ENCODE measurements at places on chromosomes 13 and 19.

GRCh38 chr19:6062961-6063575 lies 47.2 kb downstream of the RFX2 start:
- DNase-seq = no peak
- H3K36me3 ChIP-seq = no peaks in the 10 kb centered on the region
- no peaks in the 10 kb centered on the region for H3K27me3 ChIP-seq
- H3K4me1 ChIP-seq = peaks cover 100% of the 10 kb centered on the region
- no peak overlapping the region for H3K4me3 ChIP-seq

- H3K36me3 ChIP-seq = peaks cover 28% of the 10 kb centered on the region
- peak overlapping the region; percentile 60 for H3K27ac ChIP-seq
- no peaks in the 10 kb centered on the region for H3K27me3 ChIP-seq
- peaks cover 49% of the 10 kb centered on the region for H3K4me1 ChIP-seq
- no peak for DNase-seq
- H3K4me3 ChIP-seq = no peak overlapping the region
Observed at GRCh38 chr13:51261610-51262249, 39.5 kb downstream of the FAM124A start.

- DNase-seq = no peak
- H3K27ac ChIP-seq = no peak overlapping the region
- no peaks in the 10 kb centered on the region for H3K27me3 ChIP-seq
- H3K36me3 ChIP-seq = no peaks in the 10 kb centered on the region
- peaks cover 57% of the 10 kb centered on the region for H3K4me1 ChIP-seq
- no peak overlapping the region for H3K4me3 ChIP-seq
Observed at GRCh38 chr19:46985542-46986415, 33.9 kb upstream of the NPAS1 start.

DNA sequence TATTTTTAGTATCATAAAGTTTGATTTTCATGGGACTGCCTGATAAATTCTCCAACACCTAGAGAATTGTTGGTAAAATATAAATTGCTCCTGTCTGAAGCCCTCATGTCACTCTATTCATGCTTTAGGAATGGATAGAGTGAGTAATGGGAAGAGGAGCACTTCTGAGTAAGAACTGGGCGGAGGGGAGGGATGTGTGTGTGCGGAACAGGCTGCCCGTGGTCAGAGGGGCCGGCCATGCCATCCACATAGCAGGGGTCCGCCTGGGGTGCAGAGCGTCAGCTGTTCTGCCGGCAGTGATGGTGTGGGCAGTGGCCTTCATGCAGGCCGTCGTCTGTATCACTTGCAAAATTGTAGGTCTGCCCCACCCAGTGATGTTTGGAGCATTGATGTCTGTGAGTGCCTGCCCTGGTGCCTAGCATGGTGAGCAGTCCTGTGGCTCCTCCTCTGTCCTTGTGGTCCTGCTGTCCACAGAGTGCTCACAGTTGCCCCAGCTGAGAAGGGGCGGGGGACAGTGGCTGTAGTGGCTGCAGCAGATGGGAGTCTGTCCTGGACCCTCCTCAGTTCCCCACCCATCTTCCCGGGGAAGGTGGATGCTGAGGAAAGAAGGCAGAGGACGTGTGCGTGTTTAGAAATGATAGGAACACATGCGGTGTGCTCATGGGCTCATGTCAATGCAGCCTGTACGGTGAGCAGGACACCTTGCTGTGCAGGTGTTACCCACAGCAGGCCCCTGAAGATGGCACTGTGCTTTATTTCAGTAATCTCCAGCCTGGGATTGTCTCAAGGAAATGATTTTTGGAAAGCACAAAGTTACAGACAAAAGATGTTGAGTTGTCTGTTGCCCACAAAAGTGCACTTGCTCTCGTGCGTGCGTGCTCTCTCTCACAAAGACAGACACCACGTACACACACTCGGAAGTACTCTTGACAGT lies 49.4 kb upstream of the TEX29 start:
- no peaks in the 10 kb centered on the region for H3K27me3 ChIP-seq
- no peak overlapping the region for H3K27ac ChIP-seq
- H3K4me1 ChIP-seq = peaks cover 12% of the 10 kb centered on the region
- no peak overlapping the region for H3K4me3 ChIP-seq
- H3K36me3 ChIP-seq = peaks cover 79% of the 10 kb centered on the region

GRCh38 chr13:49419276-49419675 lies 24.6 kb downstream of the CAB39L start:
- H3K4me3 ChIP-seq = no peak overlapping the region
- H3K27ac ChIP-seq = no peak overlapping the region
- H3K27me3 ChIP-seq = no peaks in the 10 kb centered on the region
- peaks cover 11% of the 10 kb centered on the region for H3K36me3 ChIP-seq

DNA sequence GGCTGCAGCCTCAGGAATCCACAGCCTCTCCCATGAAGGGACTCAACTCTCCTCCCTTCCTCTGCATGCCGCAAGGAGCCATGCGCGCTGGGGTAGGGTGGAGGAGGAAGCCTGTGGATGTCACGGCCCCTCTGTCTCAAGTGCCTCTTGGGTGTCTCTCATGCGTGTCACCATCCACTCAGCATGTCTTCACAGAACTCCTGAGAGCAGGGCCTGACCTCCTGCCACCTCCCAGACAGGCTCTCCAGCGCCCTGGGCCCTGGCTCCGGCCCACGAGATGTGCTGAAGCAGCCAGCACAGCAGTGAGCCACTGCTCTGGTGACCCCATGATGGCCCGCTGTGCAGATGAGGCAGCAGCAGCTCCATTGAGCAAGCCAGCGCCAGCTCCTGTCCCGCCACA lies 25.9 kb upstream of the SPACA7 start:
- no peaks in the 10 kb centered on the region for H3K36me3 ChIP-seq
- no peaks in the 10 kb centered on the region for H3K4me1 ChIP-seq
- H3K4me3 ChIP-seq = no peak overlapping the region
- H3K27ac ChIP-seq = no peak overlapping the region
- peaks cover 56% of the 10 kb centered on the region for H3K27me3 ChIP-seq

DNA sequence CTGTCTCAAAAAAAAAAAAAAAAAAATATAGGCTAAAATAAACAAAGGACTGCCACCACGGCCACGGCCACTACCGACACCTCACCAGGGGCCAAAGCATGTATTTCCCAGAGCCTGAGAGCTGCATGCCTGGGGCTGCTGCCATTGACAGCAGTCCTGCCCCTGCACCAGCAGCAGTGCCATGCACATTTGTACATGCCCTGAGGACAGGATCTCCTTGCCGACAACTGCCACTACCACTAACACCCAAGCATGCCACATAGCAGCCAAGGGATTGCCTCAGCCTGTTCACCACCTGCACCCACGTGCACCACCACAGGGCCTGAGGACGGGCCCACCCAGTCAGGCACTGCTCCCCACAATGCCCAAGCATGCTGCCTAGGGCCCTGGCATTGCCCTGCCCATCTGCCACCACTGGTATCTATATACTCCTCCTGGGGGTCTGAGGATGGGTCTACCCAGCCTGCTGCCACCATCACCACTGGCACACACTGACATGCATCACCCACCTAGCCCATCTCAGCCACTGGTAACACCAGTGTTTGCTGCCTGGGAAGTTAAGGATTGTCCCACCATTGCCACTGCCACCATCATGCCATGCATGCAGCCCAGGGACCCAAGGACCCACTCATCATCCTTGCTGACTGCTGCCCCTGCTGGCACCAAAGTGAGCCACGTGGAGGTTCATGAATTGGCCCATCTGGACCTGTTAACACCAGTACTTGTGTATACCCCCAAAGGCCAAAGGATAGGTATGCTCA lies 10.6 kb upstream of the NUP62 start:
- H3K27ac ChIP-seq = no peak overlapping the region
- peaks cover 9% of the 10 kb centered on the region for H3K4me1 ChIP-seq
- no peak for DNase-seq
- no peaks in the 10 kb centered on the region for H3K36me3 ChIP-seq
- H3K27me3 ChIP-seq = peaks cover 8% of the 10 kb centered on the region
- no peak overlapping the region for H3K4me3 ChIP-seq

GRCh38 chr13:110107568-110108347 lies 199.2 kb downstream of the COL4A1 start:
- H3K27me3 ChIP-seq = no peaks in the 10 kb centered on the region
- no peak overlapping the region for H3K4me3 ChIP-seq
- peaks cover 46% of the 10 kb centered on the region for H3K4me1 ChIP-seq
- H3K27ac ChIP-seq = peak overlapping the region; percentile 81
- peak; percentile 87 for DNase-seq

- no peaks in the 10 kb centered on the region for H3K27me3 ChIP-seq
- DNase-seq = no peak
- no peak overlapping the region for H3K27ac ChIP-seq
- no peaks in the 10 kb centered on the region for H3K4me1 ChIP-seq
- no peak overlapping the region for H3K4me3 ChIP-seq
Observed at GRCh38 chr13:71596116-71596515, 270.9 kb downstream of the DACH1 start.

DNA sequence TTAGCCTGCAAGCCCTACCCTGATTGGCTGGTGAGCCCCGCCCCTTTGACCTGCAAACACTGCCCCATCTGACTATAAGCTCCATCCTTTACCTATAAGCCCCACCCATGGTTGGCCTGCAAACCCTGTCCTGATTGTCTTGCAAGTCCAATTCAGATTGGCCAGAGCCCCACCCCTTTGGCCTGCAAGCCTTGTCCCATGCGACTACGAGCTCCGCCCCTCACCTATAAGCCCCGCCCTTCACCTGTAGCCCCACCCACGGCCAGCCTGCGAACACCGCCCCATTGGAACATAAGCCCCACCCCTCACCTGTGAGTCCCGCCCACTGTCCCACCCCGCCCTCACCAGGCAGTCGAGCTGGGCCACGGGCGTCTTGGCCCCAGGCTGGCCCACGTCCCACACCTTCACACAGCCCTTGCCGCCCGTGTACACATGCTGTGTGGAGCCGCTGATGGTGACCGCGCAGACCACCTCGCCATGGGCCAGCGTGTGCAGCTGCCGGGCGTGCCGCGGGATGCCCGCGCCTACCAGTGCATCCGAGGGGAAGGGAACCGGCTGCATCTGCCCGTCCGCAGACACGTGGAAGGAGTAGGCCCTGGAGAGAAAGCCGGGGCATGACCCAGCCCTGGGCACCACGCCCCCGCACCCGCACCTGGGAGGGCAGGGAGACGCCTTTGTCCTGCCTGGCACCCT lies 22.9 kb downstream of the TLE2 start:
- no peak overlapping the region for H3K27ac ChIP-seq
- H3K36me3 ChIP-seq = peaks cover 95% of the 10 kb centered on the region
- no peaks in the 10 kb centered on the region for H3K4me1 ChIP-seq
- H3K27me3 ChIP-seq = no peaks in the 10 kb centered on the region
- DNase-seq = no peak

DNA sequence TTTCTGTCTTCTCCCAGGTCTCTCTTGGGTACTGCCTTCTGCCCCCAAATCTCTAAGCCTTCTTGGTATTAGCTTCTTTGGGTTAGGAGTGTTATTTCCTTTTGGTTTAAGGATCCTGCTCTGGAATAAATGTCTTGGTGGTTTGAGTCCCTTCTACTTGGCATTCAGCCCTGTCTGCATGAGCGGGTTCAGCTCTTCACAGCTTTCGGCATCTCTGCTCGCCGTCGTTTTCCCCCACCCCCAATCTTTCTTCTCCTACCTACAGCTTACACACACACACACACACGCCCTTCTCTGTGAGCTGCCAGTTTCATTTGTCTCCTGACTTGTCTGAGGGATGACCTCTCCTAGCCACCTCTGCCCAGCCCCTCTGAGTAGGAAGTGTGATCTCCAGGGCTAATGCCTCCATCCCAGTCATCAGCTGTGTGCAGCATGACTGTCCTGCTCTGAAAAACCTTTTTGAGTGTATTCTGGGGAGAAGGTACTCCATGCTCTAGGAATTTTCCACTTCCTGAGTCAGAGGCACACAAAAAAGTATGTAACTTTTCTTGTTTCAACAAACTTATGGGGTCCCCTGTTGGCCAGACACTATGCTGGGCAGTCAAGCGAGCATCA lies 4.7 kb downstream of the CNOT3 start:
- H3K27me3 ChIP-seq = no peaks in the 10 kb centered on the region
- no peak for DNase-seq
- H3K4me3 ChIP-seq = no peak overlapping the region
- H3K4me1 ChIP-seq = peaks cover 52% of the 10 kb centered on the region

- H3K4me1 ChIP-seq = peaks cover 17% of the 10 kb centered on the region
- no peak overlapping the region for H3K27ac ChIP-seq
- DNase-seq = no peak
- H3K27me3 ChIP-seq = peaks cover 1% of the 10 kb centered on the region
- no peak overlapping the region for H3K4me3 ChIP-seq
Observed at GRCh38 chr19:10412257-10412977, 7.9 kb upstream of the PDE4A start.

GRCh38 chr13:32986552-32986951 lies 29.7 kb upstream of the KL start:
- peak; percentile 37 for DNase-seq
- no peaks in the 10 kb centered on the region for H3K36me3 ChIP-seq
- no peaks in the 10 kb centered on the region for H3K27me3 ChIP-seq
- H3K4me3 ChIP-seq = no peak overlapping the region

DNA sequence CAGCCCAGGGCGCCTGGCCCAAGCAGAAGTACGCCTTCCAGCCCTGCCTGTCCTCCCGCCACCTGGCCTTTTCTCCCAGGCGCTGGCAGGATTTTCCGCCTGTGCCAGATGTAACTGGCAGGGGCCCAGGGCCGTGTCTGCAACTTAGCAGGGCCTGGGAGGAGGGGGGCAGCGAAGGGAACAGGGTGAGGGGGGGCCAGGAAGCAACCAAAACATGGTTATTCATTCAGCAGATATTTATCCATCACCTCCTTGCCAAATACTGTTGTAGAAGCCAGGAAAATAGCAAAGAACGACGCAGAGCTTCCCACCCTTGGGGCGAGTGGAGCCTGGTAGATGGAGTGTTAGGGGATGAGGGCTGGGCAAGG lies 5.6 kb downstream of the TLE6 start:
- peak overlapping the region; percentile 46 for H3K4me3 ChIP-seq
- peak overlapping the region; percentile 92 for H3K27ac ChIP-seq
- H3K36me3 ChIP-seq = no peaks in the 10 kb centered on the region

GRCh38 chr19:17243830-17244617 lies 1.7 kb downstream of the NR2F6 start:
- H3K27me3 ChIP-seq = no peaks in the 10 kb centered on the region
- H3K4me3 ChIP-seq = peak overlapping the region; percentile 97
- peak overlapping the region; percentile 82 for H3K27ac ChIP-seq

GRCh38 chr13:30845297-30846214 lies 60.5 kb upstream of the MEDAG start:
- no peak for DNase-seq
- H3K27ac ChIP-seq = no peak overlapping the region
- H3K27me3 ChIP-seq = no peaks in the 10 kb centered on the region
- H3K4me1 ChIP-seq = peaks cover 5% of the 10 kb centered on the region
- no peak overlapping the region for H3K4me3 ChIP-seq
- H3K36me3 ChIP-seq = no peaks in the 10 kb centered on the region

DNA sequence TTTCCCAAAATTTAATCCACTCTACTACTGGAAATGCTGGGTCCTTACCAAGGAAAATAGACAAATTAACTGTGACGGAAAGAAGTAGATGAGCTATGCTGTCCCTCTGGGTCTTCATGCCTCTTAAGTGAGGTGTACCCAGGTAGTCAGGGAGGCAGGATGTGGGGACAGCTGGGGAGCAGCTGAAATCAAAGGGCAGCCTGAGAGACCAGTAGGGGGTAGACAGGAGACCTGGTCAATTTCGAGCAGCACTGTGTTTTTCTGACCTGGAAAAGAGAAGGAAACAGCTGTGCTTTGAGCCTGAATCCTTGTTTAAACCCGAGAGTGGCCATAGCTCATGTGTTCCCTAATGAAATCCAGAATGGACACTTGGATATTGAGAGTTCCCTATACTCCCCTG lies 587.3 kb downstream of the EFNB2 start:
- no peak overlapping the region for H3K4me3 ChIP-seq
- no peak overlapping the region for H3K27ac ChIP-seq
- DNase-seq = no peak
- H3K4me1 ChIP-seq = no peaks in the 10 kb centered on the region
